ENCODE measurements at places on chromosomes 6 and 20. TPM values are rescaled to one million over a fixed set of nuclear protein-coding genes. Genes with fewer than 3 reads are reported as not detected.

- H3K27me3 ChIP-seq = no peaks in the 10 kb centered on the region
- no peak overlapping the region for H3K4me3 ChIP-seq
- no peaks in the 10 kb centered on the region for H3K4me1 ChIP-seq
- H3K27ac ChIP-seq = no peak overlapping the region
- no peaks in the 10 kb centered on the region for H3K36me3 ChIP-seq
- DNase-seq = no peak
Measured at GRCh38 chr6:96017070-96017359, 1.2 kb downstream of the FUT9 start.

DNA sequence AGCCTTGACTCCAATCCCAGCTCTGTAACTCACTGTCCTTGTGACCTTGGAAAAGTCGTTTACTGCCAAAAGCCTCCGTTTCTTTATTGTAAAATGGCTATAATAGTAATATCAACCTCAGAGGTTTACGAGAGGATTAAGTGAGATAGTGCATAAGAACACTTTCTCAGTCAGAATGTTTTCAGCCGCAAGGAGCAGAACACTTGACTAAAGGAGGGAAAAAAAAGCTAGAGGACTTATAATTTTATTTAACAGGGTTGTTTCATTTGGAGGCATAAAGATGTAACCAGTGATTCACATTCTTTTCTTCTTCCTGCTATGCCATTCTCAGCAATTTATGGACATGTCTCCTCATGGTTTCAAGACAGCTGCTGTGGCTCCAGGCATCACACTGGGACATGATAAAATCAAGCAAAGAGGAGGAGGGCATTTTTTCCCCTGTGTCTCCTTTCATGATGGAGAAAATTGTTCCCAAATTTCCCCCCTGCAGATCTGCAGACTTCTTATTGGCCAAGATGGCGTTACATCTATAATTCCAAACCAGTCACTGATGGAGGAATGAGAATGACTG lies 143.0 kb upstream of the PTPN1 start:
- H3K27me3 ChIP-seq = peaks cover 2% of the 10 kb centered on the region
- no peaks in the 10 kb centered on the region for H3K36me3 ChIP-seq
- no peak overlapping the region for H3K4me3 ChIP-seq
- H3K27ac ChIP-seq = no peak overlapping the region
- DNase-seq = no peak

Gene TRAPPC3L
- 0.66 TPM for total RNA-seq

Gene COL11A2
- 0.94 TPM for total RNA-seq

DNA sequence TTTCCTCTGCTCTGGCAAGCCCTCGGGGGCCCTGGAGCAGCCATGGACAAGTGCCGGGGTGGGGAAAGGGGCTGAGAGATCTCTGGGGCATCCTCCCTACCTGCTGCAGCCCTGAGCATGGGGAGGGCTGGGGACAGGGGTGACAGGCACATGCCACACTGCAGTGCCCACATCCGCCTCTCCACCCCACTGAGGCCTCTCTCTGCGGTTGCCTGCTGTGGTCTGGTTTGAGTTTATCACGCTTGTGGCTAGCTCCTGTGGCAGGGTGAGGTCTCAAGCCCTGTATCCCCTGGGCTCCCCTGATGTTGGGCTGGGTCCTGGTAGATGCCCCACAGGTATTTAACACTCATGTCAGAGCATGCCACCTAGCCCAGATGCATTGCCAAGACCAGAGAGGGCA lies 52.9 kb upstream of the MLN start:
- H3K27ac ChIP-seq = no peak overlapping the region
- no peaks in the 10 kb centered on the region for H3K36me3 ChIP-seq
- peaks cover 62% of the 10 kb centered on the region for H3K4me1 ChIP-seq

- H3K27me3 ChIP-seq = peaks cover 2% of the 10 kb centered on the region
- H3K27ac ChIP-seq = no peak overlapping the region
- no peaks in the 10 kb centered on the region for H3K36me3 ChIP-seq
Measured at GRCh38 chr6:134734312-134734869, 215.5 kb downstream of the ALDH8A1 start.

Data from natural killer cell (primary cell).